ENCODE measurements at places on chromosomes 4 and X.

DNA sequence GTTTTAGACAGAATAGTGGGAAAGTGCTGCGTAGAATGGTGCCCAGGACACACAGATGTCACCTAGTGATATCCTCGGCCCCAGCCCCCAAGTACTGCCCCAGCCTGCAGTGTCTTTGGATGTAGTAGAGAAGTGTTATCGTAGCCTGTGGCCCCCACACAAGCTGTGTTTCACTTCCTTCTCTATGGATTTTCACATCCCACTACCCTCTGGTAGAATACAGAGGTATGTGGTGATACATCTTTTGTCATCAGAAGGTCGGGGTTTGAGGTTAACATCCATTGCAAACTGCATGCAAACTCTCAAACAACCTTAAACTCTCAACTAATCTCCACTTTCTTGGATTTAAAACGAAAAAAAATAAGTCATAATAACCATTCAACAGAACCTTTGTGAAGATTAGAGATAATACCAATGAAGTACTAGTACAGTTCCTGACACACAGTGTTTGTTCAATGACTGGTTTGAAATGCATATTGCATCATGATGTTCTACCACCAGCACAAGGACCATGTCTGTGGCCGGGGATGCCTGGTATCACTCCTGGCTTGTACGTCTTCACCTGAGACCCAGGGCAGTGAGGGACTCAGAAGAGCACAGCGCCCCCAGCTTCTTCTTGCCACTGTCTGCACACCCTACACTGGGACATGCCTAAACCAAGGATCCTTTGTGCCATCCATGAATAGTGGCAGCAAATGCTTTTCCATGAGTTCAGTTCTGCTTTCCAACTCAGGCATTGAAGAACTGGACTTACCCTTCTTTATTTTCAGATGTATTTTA, 267.3 kb downstream of the DCTD start:
- DNase-seq = no peak

DNA sequence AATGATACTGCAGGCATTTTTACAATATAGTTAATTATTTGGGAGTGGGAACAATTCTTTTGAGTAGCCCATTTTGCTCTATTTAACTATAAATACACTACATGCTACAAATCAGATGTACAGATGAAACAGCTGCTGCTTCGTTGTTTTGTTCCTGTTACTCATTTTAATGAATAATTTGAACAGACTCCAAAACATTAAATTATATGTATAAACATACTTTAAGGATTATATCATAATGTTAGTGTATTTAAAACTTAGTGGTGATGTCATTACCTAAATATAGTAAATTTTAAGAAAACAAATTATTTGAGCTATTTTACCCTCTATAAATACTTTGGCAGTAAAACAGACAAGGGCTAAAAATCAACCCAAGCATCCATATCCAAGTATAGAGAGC, 60.7 kb downstream of the GAB1 start:
- DNase-seq = no peak

DNA sequence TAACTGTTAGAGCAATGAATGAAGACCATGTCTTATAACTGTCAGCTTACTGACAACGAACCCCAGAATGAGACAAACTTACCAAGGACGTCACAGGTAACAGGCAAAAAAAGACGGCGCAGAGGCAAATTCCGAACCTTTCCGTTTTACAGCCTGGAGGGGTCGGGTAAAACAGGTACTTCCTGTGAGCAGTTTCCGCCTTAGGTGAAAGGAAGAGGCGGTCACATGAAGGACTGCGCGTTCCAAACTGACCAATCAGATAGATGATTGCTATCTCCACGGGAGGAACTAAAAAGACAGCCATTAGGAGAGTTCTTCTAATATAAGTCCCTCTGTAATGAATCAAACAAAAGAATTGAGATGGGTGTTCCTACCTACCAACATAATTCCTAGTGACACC, at the start of gene COX7B2:
Gene COX7B2 (minus strand): TSS at position 168 of the 400 bp plus-strand sequence. CDS start 174,053 bp downstream, outside the sequence.
- DNase-seq = no peak

DNA sequence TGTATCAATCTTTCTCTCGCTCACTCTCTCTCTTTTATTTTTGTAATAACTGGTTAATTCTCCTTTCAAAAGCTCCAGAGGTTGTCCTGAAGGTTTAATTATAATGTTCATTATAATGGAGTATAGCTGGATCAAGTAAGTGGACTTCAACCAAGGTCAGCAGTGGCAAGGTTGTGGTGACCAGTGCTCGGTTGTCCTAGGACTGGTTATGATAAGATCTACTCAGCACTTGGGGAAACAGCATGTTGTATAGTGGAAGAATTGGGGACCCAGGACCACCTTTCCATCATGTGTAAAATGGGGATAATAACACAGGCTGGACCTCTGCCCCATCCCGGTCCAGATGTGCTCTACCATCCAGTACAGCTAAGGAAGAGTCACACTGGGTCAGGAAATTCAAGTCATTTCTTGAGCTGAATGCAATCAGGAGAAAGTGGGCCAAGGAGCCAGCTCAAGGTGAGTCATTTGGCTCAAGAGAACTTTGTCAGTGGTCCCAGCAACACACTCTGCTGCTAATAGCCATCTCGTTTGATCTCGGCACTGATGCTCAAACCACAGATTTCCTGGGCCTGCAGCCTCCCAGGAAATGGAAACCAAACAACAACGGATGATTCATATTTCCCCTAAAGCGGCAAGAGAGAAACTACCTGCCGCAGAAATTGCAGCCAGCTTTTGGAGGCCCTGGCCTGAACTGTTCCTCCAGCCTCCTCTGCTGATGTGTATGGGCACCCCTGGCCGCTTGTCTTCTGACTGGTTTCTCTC, 123.6 kb upstream of the RBPJ start:
- no peak for DNase-seq

- DNase-seq = peak; percentile 47
These were observed 69.9 kb downstream of the MFAP3L start for GRCh38 chr4:169956091-169956843.

GRCh38 chr4:174972911-174973310, 54.8 kb downstream of the ADAM29 start:
- no peak for DNase-seq

DNA sequence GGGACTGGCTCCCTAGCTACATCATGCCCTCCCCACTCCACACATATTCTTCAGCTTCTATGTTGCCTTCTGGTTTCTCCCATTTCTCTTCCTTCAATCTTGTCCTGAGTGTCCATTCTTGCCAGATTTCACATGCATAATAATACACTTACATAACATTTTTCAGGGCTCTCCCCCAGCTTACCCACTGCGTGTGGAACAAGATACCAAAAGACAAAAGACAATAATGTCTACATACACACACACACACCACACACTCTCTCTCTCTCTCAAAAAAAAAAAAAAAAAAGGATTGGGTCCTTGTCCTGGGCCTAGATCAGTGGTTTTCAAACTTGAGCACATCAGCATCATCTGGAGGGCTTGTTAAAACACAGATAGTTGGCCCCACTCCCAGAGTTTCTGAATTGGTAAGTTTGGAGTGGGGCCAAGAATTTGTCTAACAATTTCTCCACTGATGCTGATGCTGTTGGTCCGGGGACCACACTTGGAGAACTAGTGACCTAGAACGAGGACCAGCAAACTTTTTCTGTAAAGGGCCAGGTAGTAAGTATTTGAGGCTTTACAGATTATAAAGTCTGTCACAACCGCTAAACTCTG, 6.5 kb upstream of the SMARCA1 start:
- DNase-seq = no peak

DNA sequence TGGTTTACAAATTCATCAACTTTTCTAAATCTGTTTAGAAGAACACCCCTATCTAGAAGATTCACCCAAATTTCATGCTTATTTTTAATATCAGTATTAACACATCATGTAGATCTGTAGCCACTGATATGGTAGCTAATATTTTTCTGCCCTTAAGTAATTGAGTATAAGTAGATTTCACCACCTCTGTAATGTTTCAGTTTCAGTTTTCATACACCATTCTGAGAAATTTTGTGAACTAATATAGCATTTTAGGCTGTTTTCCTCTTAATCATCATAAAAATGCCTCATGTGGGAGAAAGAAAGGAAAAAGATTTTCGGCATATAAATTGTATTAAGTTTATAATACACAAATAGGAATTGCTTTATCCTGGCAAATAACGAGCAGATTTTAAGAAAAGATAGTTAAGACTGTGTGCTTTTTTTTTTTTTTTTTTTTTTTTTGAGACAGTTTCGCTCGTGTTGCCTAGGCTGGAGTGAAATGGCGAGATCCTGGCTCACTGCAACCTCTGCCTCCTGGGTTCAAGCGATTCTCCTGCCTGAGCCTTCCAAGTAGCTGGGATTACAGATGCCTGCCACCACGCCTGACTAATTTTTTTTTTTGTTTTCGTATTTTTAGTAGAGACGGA, 21.4 kb upstream of the RBPJ start:
- no peak for DNase-seq

DNA sequence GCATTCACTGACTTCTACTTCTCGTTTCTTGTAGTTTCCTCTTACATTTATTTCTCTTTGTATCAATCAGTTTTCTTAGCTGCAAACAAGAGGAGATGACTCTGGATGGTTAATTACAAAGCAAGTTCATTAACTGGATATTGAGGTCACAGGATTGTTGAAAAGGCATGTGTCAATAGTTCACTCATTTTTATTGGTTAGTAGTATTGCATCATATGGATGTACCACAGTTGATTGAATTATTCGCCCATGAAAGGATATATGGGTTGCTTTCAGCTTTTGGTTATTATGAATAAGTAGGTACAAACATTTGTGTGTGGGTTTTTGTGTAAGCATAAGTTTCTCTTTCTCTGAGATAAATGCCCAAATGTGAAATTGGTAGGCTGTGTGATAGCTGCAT, 21.8 kb upstream of the ARHGEF6 start:
- no peak for DNase-seq

DNA sequence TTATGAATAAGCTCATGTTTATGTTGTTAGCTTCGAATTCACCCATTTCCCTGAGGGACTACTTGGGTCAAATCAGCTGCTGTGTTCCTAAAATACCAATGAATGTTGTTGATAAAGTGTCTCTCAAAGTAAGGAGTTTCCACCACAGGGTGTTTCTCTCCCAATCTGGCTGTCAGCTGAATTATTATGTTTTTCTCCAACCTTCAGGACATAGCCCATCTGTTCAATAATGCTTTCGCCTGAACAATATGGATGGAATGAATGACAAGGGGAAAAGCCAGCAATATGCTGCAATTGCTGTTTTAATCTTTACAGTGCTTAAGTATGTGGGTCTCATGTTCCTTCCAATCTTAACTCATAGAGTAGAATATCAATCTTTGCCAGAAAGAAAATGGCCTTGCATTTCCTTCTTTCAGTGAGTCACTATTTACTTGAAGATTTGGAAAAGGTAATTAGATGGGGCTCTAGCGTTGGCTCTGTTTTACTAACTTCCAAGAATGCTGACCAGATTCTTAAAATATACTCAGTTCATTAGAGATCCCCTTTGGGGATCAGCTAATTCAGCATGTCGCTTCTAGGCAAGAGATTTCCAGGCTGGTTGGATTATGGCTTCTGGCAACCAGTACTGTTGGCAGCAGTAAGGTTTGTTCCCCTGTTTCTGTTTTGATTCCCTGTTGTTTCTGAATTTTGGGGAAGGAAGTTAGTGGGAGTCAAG, 410.5 kb downstream of the PPP3CA start:
- DNase-seq = peak; percentile 83

Data from brain (organoid and tissue), 16 donors.